ENCODE measurements at places on chromosomes 5 and 9.

DNA sequence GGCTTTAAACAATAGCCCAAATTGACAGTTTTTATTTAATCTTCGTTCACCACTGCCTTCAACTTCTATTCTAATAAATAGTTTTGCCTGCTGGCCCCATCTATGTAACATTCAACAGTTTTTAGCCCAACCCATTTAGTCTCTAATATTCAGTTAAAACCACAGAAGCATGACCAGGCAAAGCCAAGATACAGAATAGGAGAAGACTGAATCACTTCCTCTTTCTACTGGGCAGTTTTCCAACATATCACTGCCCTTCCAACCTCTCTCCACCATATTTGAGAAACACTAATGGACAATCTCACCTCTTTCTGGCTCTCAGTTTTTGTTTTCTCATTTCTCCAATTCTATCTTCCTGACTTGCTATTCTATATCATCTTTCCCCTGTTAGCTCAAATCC lies 352.9 kb downstream of the DNAH5 start:
- no peak for DNase-seq
- no peaks in the 10 kb centered on the region for H3K36me3 ChIP-seq

DNA sequence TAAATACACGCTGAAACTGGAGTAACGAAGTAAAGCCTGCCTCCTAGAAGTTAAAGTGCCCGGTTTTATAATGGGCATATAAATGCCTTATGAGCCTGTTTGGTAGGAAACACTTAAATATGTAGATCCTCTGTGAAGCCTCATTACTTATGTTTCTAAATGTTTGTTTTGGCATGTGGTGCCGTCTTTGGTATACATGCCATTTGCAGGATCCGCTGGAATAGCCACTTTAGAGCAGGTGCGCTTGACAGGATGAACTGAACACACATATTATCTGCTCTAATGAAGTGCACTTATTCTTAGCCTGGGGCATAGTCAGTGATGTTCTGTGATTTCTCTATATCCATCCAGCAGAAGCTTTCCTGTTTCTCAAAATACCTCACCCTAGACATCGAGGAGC lies 778.1 kb upstream of the WWC1 start:
- no peaks in the 10 kb centered on the region for H3K36me3 ChIP-seq
- H3K27ac ChIP-seq = no peak overlapping the region
- H3K27me3 ChIP-seq = peaks cover 33% of the 10 kb centered on the region
- no peak overlapping the region for H3K4me3 ChIP-seq

GRCh38 chr5:81805086-81805485 lies 54.2 kb upstream of the SSBP2 start:
- no peaks in the 10 kb centered on the region for H3K4me1 ChIP-seq
- no peak for DNase-seq
- no peak overlapping the region for H3K4me3 ChIP-seq
- H3K27me3 ChIP-seq = no peaks in the 10 kb centered on the region
- peaks cover 6% of the 10 kb centered on the region for H3K36me3 ChIP-seq

GRCh38 chr9:94639061-94639998 lies at the start of gene FBP1:
Gene FBP1, minus strand, starts transcription at chr9:94639518. Its CDS starts 208 bp downstream, at chr9:94639310.
- H3K4me1 ChIP-seq = no peaks in the 10 kb centered on the region
- H3K27ac ChIP-seq = peak within 1 kb of the TSS; percentile 67
- peaks cover 48% of the 10 kb centered on the region for H3K27me3 ChIP-seq
- no peaks in the 10 kb centered on the region for H3K36me3 ChIP-seq
- peak within 1 kb of the TSS; percentile 90 for H3K4me3 ChIP-seq
- no peak for DNase-seq

GRCh38 chr5:111848476-111848875 lies 91.5 kb upstream of the NREP start:
- no peaks in the 10 kb centered on the region for H3K36me3 ChIP-seq
- H3K27ac ChIP-seq = no peak overlapping the region
- H3K4me3 ChIP-seq = no peak overlapping the region
- no peak for DNase-seq

Measured in type B pancreatic cell (in vitro differentiated cells).